ENCODE measurements at places on chromosomes 16 and 17.

GRCh38 chr16:55251151-55251550 lies 72.9 kb upstream of the IRX6 start:
- DNase-seq, result no peak

DNA sequence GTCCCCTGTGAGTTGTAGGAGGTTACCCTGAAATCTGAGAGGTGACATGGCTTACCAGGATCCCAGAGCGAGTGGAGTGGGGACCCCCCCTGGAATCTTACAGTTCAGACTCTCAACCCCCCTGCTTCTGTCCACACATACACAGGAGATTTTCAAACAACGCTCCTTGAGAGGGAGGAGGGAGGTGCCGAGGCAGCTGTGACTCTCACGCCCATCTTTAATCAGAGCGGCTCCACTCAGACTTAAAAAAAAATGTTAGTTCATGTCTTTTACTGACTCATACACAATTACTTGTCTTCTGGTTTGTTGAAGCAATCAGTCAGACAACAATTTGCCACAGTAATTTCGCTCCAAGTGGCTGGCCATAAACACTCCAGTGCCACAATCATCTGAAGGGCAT lies 15.4 kb upstream of the TMEM220 start:
- DNase-seq, result no peak

GRCh38 chr16:85457366-85457765 lies 155.8 kb upstream of the GSE1 start:
- DNase-seq, result no peak

DNA sequence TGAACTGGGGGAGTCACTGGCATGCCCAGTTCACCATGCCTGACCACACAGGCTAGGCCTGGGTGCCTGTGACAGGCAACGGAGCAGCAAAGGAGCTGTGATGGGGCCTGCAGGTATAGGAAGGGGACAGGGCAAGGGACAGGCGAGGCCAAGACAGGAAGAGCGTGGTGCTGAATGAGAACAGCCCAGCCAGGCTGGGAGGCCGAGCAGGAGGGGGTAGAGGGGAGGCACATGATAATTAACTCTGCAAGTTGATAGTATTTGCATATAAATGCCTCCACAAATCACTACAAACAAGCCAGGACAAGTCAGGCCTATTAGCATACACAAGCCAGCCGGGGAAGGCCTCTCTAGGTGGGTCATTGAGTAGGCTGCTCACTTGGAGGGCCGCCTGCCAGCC lies 7.8 kb downstream of the ZFHX3 start:
- peak; percentile 26 for DNase-seq

DNA sequence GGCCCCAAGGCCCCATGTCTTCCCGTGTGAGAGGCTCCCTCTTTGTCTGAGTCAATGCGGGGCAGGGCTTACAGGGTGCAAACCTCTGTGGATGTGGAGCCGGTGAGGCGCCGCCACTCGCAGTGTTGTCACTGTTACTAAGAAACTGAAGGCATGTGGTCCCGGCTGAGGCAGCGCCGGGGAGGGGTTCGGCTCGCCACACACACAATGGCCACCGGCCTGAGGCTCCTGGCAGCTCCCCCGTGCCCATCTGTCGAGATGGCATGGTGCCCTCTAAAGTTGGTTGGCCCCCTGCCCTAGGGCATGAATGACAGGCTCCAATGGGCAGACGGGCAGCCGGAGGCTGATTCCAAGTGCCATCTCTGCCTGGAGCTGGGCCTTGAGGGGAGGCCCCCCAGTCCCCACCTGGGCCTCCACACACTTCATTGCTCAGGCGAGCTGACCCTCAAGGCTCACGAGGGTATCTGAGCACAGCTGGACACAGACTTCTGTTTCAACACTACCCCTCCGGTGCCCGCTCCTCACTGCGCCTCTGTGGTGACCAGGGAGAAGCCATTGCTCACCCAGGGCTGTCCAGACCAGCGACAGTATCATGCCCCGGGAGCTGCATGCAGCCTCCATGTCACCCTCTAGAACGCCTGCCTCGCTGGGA lies 137.2 kb downstream of the C16orf78 start:
- DNase-seq, result peak; percentile 90

DNA sequence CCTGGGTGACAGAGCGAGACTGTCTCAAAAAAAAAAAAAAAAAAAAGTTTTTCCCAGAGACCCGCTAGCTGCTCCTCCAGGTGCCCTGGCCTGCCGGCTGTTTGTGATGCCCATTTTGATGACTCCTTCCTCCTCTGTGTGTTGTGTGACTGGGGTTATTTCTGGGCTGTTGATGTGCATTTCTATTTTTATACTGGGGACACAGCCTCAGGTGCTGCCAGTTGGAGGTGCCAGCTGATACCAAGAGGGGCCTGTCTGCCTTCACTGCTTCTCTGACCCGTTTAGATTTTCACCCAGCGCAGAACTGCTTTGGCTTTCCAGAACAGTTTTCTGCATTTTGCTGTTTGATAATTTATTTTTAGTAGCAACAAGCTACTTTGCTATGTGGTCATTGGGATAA lies 6.7 kb downstream of the PLA2G15 start:
- no peak for DNase-seq

DNA sequence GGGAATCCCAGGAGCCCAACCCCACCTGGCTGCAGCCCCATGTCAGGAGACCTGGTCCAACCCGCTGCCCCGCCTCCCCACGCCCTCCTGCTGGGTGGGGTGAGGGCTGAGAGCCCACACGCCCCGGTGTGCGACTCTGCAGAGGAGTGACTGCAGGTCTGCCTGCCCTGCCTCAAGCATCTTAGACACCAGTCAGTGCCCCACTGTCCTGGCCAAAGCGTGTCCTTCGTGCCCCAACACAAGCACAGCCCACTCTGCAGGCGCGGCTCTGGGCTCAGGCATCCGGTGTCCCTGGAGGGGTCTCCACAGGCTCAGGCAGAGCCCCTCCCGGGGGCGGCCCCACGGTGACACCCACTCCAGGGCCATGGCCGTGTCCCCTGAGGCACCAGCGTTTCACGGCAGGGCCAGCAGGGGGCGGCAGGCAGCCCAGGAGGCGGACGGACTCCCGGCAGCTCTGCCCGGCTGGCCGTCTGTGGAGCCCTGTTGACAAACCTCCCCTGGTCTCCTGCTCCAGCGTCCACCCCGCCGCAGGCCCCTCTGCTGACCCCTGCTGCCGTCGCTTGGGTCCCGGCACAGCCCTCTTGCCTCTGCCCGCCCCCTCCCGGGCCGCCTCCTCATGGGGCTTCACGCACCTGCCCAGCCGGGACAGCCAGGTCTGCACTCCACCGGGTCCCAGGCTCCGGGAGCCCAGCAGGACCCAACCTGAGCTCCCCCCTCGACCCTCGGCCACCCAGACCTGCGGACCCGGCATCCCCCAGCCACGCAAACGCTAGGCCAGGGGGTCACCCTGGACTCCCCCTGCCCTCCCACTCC lies 8.6 kb upstream of the UBE2I start:
- no peak for DNase-seq

DNA sequence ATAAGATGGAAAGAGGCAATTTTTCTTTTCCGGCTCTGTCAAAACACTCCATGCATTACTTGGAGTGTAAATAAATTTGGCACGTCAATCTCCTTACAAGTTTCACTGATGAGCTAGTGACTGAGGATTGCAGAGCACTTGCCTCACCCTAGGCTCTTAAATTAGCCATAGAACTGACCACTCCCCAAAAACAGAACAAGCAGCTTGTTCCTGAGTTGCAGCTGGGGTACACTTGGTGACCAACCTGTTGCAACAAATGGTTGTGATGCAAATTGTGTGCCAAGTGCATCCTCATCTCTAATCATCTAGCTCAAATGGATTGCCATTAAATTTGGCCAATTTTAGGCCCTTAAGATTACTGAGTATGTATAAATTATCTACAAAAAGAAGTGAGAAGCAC lies 67.0 kb downstream of the CACNG1 start:
- DNase-seq, result no peak

GRCh38 chr16:4309833-4310266 lies 6.0 kb upstream of the GLIS2 start:
- DNase-seq, result peak; percentile 17

DNA sequence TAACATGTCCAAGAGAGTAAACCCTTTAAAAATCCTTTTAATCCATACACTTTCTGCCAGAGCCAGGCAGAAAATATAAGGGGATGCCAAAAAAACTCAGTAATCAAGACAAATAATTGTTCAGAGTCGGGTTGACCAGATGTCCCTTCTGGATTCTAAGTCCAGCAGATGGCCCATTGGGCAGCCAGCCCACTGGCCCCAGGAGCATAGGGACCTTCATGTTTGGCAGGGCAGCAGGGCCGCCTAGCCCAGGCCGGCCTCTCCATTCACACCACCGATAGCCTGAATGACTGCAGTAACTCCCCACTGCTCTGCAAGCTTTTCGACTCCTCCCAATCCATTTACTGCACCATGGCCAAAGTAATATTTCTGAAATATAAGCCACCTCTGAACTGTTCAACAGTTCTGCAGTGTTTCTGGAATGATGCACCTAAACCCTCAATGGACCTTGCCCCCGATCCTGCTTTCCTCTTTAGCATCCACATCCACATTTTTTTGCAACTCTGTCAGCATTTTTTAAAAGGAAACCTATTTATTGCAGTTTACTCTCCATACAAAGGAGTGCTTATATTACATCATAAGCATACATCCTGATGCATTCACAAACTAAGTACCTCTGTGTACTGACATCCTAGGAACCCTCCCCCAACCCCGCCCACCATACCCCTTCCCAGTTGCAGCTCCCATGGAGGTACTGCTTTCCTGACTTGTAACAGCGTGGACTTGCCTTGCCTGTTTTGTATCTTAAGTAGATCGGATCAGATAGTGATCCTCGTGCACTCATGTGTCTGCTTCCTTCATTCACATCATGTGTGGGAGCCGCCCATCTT lies 46.4 kb downstream of the LDHD start:
- peak; percentile 49 for DNase-seq

DNA sequence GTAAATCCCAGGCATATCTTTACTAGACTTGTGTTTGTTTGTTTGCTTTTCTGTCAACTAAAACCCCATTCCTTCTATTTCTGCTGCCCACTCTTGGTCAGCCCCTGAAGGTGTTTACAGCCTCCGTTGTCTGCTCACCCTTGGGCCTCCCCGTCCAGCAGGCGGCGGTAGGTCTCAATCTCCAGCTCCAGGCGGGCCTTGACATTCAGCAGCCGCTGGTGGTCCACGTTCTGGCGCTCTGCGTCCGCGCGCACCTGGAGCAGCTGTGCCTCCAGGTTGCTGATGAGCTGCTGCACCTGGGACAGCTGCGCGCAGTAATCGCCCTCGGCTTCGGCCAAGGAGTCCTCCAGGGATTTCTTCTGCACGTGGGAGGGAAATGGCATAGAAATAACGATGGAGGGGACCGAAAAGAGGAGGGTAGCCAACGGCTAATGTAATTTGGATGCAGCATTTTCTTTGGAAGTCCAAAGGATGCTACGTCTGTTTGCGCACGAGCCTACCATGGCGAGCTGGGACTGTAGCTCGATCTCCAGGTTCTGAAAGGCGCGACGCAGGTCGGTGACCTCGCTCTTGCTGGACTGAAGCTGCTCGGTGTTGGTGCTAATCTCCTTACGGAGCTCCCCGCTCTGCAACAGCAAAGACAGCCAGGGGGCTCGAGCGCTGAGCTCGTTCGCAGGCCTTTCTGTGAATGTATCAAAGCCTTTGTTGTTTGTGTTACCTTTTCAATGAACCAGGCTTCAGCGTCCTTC lies 3.9 kb downstream of the KRT12 start:
- no peak for DNase-seq

DNA sequence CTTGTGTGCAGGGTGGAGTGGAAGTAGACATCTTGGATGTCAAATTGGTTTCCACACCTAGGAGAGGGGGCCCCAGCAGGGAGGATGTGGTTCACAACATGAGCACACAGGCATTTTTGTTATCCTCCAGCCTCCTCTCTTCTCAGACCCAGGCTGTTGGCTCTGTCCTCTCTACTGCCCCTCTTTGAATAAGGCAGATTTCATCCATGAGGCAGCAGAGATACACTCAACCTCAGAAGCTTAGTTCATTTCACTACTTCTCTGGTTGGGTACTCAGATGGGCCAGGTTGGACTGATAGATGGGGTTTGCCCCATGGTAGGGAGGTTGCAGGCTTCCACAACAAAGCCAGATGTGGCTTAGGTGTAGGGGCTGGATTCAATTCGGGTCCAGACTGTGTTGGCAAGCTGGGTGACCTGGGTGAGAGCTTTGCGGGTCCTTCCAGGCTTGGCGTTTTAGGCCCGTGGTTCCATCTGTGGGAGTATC lies 22.2 kb upstream of the NFATC3 start:
- no peak for DNase-seq

GRCh38 chr17:9843152-9844010 lies 17.7 kb downstream of the GLP2R start:
- DNase-seq, result no peak

GRCh38 chr17:41527063-41528023 lies 765 bp downstream of the KRT19 start:
- no peak for DNase-seq

- DNase-seq, result no peak
Measured at GRCh38 chr17:13825526-13826040, 223.9 kb upstream of the HS3ST3A1 start.

- DNase-seq, result no peak
Measured at GRCh38 chr16:27458258-27458657, 56.3 kb downstream of the IL21R start.

- no peak for DNase-seq
Measured at GRCh38 chr17:882827-883585, 96.6 kb downstream of the NXN start.

DNA sequence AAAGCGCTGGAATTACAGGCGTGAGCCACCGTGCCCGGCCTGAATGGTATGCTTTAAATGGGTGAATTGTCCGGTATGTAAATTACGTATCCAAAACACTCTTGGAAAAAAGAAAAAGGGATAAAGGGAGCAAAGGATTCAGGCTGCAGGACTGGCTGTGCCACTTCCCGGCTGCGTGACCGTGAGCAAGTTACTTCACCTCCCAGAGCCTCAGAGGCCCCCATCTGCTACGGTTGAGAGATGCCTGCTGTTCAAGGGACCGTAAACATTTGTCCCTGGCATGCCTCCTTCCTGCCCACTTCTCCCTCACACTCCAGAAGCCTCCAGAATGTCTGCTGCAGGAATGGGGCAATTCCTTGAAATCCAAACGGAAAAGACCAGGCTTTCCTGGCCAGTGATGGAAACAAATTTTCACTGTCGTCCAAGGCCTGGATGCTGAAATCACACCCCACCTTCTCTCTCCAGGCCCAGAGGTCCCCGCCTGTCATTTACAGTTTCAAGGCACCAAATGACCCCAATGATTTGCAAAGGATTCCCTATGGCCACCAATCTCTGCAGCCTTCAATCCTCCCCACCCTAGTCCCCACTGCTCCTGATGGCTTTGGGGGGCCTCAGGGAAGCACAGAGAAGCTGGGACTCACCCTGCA lies 22.9 kb upstream of the LITAF start:
- peak; percentile 50 for DNase-seq

DNA sequence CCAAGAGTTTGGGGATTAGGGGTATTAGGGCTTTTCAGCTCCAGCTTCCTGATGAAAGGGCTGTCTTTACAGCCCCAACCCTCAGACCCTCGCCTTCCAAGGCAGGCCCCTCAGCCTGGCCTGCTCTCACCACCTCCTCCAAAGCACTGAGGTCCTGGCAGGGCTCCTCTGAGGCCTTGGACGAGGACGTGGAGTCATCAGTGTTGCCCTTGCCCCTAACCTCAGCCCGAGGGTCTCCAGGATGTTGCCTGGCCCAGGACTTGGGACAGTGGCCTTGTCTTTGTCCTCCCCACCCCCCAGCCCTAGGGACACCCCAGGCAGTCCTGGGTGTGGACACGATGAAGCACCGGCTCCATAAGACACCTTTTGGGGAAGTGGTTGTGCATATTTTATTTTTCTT lies 28.2 kb downstream of the B9D1 start:
- DNase-seq, result no peak

- DNase-seq, result no peak
Measured at GRCh38 chr17:14510136-14510535, 209.3 kb downstream of the HS3ST3B1 start.

All from DMS 273 treated with DMSO at 0.1 percent for 48 hours (cell line).